Choroid plexus epithelial cell (primary cell): ENCODE measurements at places on chromosomes 7 and 10.
A peak's percentile ranks its signal among the peaks of the same experiment; 100 is the strongest.

DNA sequence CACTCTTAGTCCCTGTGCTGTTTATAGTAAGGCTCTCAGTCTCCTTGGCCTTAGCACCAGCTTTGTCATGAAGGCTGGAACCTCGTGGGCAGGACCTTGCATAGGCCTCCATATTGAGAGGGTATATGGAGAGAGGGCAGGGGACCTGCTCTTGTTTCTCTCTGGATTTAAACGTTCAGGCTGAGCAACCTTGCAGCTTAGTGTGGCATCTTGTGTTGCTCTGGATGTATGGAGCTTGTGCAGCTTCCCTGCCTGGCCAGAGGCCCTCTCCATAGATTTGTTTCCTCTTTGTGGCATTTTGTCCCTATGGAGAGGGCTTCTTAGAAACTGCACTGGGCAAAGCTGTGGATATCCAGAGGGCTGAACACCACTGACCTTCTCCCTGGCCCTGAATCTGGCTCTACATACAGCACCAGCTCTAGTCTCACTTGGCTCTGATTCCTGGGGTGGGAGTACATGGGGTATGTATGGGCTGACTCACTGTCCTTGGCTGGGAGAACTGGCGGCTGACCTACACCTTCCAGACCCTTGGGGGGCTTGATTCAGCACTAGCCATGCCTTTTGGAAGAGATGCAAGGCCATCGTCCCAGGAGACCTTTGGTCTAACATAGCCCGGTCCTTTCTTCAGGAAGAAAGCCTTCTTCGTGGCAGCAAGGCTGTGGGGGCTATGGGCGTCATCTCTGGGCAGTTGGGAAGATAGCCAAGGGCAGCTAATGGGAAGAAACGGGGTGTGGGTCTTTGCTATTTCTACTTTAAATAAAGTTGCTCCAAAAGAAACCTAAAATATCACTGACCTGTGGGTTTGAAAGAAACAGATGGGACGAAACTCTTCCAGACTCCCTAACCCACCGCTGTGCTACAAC is 30.5 kb downstream of the ITPRIP start:
- DNase-seq: peak; percentile 63

- no peak for DNase-seq
These were observed 189.5 kb upstream of the CDC14C start for GRCh38 chr7:48734695-48735406.

- DNase-seq: no peak
These were observed 24.6 kb upstream of the AKAP9 start for GRCh38 chr7:91916051-91916440.

DNA sequence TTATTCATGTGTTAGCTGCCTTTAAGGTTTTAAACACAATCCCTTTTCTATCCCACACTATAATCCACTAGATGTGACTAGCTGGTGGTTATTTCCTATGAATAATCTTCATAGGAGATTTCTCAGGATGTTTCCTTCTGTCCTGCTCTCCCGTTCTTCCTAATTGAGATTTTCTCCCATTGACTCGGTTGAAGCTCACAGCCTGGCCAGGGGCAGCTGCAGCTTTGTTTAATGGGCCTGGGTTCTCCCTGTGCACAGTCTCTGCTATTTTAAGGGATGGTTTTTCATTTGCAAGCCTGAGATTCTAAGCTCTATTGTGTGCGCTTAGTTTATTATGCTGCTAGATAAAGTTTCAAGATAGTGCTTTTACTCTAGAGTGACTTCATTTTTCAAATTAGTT is 283.4 kb upstream of the AOAH start:
- DNase-seq: no peak

DNA sequence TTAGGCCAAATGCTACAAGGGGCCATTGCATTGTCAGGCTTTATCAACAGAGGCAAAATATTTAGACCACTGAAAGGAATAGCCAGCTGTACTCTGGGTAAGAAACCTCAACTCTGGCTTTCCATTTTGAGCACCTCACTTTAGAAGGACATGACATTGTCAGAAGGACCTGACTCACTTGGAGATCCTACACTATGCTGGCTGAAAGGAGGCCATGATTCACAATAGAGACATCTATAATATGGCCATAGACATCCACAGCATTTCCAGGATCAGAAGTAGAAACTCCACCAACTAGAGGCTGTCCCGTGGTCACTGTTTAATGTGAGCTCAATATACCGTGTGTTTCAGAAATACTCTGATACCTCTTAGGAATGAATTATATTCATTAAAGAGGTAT is 140.9 kb downstream of the BTAF1 start:
- DNase-seq: no peak

- DNase-seq: peak; percentile 64
These were observed 181.2 kb downstream of the TWIST1 start for GRCh38 chr7:18936265-18936664.

GRCh38 chr7:68439897-68440296 is 1158.4 kb upstream of the AUTS2 start:
- no peak for DNase-seq

GRCh38 chr7:11420049-11420448 is 411.9 kb downstream of the THSD7A start:
- no peak for DNase-seq

GRCh38 chr7:70301673-70302185 is 703.5 kb downstream of the AUTS2 start:
- DNase-seq: no peak

- peak; percentile 85 for DNase-seq
These were observed 1.1 kb upstream of the EMX2 start for GRCh38 chr10:117541405-117541908.

DNA sequence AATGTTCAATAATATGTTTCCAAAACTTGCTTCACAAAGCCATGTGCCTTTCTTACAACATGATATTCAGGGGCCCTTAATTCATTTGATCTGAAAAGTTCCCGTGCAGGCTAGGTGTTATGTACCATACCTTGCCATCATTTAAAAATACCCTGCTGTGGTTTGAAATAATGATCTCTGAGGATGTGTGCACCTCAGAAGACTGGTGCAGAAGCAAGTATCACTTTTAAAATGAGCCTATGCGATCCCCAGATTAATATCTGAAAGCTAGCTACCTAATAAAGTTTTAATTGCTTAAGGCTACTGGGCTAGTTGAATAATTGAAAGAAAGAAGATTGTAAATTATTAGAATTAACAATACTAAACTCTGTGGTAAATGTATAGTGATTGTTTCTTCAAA is 262.4 kb downstream of the CDK14 start:
- no peak for DNase-seq

DNA sequence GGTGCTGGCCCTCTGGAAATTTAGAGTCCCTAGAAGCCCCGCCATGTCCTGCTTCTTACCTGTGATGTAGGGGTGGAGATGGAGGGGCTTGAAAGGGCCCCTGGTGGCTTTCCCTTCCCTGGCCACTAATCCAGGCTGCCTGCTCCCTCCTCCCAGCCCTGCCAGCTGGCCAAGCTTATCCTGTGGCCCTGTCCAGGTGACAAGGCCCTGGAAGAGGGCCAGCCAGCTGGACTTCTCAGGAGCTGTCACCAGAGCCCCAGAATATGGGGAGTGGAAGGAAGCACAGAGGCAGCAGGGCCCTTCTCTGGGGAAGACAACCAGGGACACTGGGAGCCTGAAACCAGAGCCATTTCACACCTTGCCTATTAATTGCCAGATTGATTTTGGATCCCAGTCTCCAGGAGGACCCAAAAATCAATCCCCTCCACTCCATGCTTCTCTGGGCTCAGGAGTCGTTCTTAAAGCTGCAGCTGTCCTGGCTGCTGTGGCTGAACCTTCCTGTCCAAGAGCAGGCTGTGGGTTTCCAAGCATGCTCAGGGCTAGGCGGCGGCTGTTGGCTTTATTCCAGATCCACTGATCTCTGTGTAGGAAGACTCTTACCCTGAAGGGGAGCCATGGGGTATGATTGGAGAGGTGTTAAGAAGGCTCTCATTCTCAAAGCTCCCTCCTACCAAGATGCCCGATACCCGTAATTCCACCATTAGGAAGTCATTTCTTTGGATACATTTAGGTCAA is 52.6 kb upstream of the PCBD1 start:
- peak; percentile 61 for DNase-seq

- no peak for DNase-seq
These were observed 172.9 kb upstream of the SEMA3E start for GRCh38 chr7:83821866-83822265.

- DNase-seq: no peak
These were observed 38.6 kb downstream of the NRP1 start for GRCh38 chr10:33295851-33296250.

GRCh38 chr10:489330-489729 is 200.1 kb downstream of the DIP2C start:
- no peak for DNase-seq

DNA sequence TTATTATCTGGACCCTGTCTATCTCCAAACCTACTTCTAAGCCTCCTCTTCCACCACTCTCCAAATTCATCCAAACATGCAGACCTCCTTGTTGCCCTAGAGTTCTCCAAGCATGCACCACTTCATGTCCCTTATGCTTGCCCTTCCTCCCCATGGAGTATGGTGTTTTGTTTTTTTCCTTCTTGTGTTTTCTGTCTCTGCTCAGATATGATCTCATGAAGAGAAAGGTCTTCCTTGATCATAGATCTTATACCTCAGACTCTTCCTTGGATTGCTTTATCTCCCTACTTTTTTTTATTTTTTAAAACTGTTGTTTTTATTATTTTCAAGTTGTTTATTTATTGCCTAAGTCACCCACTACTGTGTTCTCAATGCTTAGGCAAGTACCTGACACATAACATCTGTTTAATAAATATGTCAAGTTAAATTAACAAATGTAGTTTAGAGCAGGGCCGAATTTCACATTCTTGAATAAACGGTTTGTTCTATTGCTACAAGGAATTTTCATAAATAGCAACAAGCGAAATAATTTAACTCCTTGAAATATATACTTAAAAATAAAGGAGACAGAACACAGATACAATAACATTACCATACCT is 84.5 kb downstream of the HGF start:
- DNase-seq: peak; percentile 50

DNA sequence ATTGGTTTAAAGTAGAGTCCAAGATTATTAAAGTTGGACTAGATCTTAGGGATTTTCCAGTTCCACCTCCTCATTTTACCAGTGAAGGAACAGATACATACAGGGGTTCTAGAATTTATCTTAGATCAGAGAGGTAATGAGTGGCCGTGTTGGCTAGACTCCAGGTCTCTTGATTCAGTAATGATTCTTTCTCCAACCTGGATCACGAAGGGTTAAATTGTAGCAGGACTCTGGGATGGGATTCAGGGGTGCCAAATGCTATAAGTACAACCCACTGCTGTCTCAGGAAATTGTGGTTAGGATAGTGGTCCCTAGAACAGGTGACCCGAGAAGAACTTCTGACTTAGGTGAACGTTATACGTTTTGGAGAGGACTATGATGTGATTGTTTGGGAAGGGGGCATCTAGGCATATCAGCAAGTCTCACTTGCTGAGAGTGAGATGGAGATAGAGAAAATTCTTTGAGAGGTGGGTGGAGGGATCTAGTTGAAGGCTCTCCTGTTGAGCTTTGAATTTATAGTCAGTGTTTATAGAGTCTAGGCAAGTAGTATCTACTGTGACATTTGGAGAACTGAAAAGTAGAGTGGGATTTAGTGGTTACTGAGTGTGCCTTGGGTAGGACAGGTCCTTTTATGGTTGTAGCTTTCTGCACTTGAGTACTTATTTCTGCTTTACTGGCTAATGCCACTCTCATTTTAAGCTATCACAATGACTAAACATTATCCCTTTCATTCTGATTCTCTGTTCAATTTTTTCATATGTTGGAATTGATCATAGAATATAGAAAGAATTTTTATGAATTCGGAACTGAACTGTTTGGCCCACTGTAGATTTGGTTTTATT is 58.3 kb downstream of the ST7 start:
- no peak for DNase-seq

DNA sequence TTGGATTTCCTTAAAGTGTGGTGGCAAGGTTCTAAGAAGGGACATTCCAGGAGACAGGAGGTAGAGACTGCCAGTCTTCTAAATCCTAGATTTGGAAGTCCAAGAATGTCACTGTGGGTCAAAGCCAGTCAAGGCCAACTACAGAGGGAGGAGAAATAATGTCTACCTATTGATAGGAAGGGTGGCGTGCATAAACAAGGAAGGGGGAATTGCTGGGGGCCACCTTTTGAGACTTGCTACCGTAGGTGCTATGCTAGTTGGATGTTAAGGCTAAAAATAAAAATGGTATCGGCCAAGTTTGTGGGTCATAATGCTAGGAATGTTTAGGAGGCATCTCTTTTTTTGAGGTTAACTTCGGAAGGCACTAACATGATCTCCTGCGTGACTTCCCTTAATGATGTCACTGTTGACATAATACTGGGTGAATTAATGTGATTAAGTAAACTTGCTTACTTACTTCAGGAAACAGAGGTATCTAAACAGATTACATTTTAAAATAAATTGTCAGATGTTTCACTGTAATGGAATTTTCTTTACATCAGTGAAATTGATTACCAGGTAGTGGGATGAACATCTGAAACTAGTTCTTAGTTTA is 4.8 kb downstream of the BTRC start:
- peak; percentile 50 for DNase-seq

- DNase-seq: no peak
These were observed 106.9 kb downstream of the ZPBP start for GRCh38 chr7:49986191-49986590.

GRCh38 chr7:91940171-91940570 is 491 bp upstream of the AKAP9 start:
- peak; percentile 38 for DNase-seq
